ENCODE measurements at places on chromosomes 11 and 22.
A peak's percentile ranks its signal among the peaks of the same experiment; 100 is the strongest.

DNA sequence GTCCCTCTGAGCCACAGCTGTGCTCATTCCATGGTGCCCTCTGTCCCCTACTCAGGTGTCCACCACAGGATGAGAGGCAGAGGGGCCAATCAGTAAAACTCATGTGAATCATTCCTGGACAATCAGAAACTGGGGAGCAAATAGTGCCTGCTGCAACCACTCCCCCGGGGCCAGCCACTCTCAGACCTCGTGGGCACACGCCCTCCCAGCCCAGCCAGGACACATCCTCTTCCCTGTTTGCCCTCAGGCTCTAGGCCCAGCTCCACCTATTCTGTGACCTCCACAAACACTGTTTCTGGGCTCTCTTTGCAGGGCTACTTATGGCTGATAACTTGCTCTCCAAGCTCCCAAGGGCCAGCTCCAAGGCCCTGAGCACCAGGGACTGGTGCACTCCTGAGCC lies 14.0 kb upstream of the KCTD14 start:
- DNase-seq, result no peak

GRCh38 chr11:86547727-86548126 lies 124.7 kb downstream of the ME3 start:
- no peak for DNase-seq

DNA sequence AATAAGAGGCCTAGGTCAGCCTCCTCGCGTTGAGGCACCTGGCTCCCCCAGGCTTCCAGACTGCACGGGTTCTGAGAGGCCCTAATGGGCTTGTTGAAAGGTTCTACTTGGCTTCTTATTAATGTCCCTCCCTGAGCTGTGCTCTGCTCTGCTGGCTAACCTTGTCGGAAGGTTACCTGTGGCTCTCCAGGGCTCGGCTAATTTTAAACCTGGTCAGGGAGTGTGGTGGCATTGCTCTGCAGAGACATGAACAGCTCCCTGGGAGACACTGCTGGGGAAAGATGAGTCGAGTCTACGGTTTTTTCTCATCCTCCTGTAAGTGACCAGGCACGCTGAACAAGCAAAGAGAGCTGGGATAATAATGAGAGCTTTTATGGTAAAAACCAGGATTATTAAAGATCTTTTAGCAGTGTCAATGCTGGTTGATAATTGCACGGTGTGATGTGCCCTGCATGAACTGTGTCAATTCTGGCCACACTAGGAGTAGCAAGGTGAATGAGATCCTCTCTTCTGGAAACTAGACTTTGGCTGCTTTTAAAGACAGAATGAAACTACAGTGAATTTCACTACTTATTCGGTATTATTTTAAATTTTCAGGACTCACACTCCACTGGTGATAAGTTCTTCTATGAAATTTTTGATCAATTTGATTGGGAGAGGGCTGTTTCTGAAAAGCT lies 70.7 kb downstream of the TEAD1 start:
- peak; percentile 26 for DNase-seq

GRCh38 chr11:13033760-13034533 lies 24.8 kb downstream of the RASSF10 start:
- no peak for DNase-seq

DNA sequence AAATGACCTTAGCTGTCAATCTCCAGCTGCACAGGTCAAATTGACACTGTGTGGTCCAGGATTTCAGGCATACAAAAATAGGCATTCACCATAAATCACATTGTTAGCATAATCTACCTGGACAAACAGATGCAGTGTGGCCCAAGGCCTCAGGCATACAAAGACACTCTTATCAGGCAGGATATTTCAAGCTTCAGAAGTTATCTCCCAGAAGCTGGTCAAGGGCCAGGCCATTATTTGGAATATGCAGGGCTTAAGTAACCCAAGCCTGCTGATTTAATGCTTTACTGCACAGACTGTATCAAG lies 25.5 kb upstream of the HORMAD2 start:
- DNase-seq, result no peak

- no peak for DNase-seq
These were observed 26.9 kb downstream of the ARFGAP2 start for GRCh38 chr11:47149782-47150181.

DNA sequence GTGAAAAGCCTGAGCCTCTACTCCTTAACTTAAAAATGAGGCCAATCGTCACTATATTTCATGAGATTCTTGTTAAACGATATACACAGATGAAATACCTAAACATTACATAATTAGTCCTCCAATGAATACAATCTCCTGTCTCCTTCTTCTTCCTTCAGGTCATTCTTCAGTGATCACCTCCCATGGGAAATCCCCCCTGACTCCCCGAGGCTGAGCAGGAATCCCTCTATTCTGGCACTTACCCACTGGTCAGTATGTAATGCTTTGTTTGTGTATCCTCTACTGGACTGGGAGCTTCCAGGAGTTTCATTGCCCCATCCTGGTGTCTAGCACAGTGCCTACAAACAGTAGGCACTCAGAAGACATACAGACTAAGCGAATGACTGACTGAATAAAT lies 52.3 kb downstream of the RAB38 start:
- no peak for DNase-seq

DNA sequence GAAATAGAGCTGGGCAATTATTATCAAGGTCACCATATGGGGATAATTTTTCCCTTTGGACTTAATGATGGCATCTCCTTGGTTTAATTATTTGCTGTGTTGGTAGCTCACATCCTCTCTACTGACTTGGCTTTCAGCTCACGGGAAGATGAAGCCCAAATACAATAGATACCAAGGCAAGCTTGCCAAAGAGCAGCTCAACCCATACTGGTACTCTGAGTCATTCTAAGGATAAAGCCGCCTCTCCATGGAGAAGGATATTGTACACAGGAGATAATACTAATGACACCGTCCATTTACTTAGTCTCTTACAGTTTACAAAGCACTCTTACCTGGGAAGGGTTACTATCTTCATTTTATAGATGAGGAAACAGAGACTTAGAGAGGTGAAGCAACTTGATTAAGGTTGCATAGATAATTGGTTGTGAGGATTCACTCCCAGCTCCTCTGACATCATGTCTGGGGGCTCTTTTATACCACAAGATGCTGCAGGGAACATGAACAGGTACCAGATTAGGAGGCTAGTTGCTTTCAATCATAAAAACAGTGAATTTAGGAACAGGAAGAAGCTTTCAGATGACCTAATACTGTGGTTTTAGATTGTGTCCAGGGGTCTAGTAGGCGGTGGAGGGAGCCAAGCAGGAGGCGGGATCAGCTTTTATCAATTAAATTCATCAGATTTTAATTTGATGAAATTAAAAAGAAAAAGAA lies 48.3 kb upstream of the PICALM start:
- DNase-seq, result peak; percentile 36

DNA sequence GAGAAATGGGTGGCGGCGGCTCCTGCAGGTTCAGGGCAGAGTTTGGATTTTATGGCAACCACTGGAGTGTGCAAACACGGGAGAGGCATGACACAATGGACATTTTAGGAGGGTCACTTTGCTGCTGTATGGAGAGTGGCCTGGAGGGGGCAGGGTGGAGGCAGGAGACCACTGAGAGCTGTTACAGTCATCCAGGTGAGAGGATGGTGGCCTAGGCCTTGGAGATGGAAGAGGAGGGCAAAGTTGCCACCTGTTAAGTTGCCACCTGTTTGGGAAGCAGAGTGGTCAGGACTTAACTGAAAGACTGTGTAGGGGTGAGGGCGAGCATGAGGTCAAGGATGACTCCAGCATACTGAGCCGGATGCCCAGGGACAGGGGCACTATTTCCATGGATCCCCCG lies 2.3 kb upstream of the RAD9A start:
- no peak for DNase-seq

- DNase-seq, result peak; percentile 39
These were observed 9.4 kb downstream of the IGSF9B start for GRCh38 chr11:133947321-133947756.

- no peak for DNase-seq
These were observed 69.7 kb upstream of the LMO1 start for GRCh38 chr11:8333376-8333775.

GRCh38 chr11:72652873-72653630 lies 21.2 kb downstream of the PDE2A start:
- DNase-seq, result no peak

DNA sequence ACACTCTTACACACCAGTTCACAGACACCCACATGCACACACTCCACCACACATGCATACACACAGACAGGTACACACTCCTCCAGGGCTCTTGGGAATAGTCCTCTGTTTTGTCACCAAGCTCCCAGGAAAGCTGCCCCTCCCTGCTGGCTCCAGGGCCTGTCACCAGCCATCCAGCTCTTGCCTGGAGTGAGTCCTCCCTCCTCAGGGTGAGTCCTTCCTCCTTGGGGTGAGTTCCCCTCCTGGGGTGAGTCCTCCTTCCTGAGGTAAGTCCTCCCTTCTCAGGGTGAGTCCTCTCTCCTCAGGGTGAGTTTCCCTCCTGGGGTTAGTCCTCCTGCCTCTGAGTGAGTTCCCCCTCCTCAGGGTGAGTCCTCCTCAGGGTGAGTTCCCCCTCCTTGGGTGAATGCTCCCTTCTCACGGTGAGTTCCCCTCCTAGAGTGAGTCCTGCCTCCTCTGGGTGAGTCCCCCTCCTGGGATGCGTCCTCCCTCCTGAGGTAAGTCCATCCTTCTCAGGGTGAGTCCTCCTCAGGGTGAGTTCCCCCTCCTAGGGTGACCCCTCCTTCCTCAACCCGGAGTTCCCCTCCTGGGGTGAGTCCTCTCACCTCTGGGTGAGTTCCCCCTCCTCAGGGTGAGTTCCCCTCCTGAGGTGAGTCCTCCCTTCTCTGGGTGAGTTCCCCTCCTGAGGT lies 100.6 kb upstream of the FGF3 start:
- no peak for DNase-seq
